NCI-H2107 (cell line): ENCODE measurements at places on chromosomes 1 and 21.

DNA sequence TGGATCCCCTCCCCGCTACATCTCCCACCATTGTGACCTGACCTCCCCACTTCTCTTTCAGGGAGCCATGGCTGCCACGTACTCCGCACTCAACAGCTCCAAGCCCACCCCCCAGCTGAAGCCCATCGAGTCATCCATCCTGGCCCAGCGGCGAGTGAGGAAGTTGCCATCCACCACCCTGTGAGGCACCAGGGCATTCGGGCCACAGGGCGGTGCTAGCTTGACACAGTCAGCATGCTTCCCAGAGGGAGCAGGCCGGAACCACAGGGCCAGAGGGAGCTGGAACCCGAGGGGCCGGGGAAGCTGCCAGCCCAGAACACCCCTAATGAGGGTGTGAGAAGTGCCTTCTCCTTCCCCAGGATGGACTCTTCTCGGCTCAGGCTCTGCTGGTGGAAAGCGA is 44.5 kb downstream of the RPS6KA1 start:
- DNase-seq = no peak

- DNase-seq = peak; percentile 89
These were observed 6.0 kb downstream of the TRIT1 start for GRCh38 chr1:39877231-39877778.

DNA sequence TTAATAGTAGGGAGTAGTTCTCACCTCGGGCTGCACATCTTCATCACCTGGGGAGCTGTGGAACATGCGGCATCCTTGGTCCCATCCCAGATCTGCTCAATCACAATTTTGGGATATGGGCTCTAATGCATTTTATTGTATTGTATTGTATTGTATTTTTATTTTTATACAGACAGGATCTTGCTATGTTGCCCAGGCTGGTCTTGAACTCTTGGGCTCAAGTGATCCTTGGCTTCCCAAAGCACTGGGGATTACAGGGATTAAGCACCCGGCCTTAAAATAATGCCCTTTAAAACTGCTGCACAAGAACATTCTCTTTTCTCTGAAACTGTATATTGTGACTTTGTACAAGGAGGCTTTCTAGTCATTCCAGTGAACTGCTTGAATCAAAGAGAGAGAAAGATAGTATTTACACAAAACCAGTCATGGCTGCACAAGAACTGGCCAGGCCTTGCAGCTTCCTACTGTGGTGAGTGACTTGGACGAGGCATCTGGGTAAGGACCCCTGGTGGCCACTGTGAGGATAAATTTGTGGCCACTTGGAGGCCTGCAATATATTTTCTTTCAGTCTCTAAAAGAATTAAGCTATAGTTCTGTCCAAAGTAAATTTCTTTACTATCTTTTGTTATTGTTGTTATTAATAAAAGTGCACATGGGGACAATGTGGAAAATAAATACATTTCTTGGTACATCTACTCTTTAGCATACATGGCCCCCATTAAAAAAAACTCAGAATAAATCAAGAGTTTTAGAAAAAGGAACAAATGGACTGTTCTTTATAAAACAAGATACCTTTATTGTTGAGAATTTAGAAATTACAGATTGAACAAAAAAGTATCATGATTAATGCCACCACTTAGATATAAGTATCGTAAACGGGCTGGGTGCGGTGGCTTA is 48.0 kb downstream of the TBCE start:
- peak; percentile 19 for DNase-seq

DNA sequence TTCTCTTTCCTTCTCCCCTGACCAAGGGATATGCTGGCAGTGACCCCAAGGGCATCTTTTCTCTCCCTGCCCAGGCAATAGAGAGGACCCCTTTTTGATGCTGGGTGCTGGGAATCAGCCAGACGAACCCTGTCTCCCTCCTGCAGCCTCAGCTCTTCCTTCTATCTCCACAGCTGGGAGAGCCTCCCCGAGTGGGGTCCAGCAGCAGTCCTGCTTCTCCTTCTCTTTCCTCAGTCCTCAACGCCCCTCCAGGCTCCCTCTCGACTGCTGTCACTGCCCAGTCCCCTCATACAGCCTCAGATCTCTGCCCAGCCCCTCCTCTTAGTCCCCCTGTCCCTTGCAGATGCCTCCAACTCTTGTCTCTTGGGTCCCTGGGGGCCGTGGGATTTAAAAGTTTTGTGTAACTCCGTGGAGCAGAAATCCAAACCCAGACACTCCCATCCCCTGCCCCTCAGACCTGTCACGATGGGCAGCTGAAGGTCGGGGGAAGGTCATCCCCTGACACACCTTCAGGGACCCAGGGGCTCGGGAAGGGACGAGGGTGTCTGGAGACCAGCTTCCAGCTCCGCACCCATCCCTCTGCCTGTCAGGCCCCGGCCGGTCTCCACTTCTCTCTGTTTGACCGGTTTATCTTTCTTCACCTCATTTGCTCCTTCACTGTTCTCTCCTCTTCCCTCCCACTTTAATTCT is 5.8 kb upstream of the ETV3L start:
- no peak for DNase-seq

DNA sequence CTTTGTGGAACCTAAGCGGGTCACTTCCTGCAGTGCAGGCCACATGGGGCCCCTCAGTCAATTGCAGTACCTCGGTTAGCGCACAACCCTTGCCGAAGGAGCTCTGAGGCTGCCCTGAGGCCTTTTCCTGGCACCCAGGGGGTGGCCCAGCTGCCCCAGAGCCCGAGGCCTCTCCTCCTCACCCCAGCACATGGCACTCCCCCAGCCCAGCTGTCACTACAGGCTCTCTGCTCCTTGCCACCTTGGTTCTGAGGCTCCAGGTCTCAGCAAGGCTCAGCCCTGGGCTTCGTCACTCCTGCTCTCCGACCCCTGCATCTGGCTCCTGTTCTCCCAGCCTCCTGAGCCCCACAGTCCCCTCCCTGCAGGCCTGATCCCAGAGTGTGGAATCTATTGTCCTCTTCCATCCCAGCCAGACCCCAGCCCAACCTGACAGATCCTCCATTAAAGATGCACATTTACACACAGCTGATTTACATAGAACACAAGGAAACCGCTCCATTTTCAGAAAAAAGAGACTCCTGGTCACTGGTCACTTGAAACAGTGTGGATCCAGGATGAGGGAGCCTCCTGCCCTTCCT is 192.8 kb upstream of the POU3F1 start:
- DNase-seq = no peak

- peak; percentile 90 for DNase-seq
These were observed 4.6 kb downstream of the KLHDC8A start for GRCh38 chr1:205351984-205352713.

DNA sequence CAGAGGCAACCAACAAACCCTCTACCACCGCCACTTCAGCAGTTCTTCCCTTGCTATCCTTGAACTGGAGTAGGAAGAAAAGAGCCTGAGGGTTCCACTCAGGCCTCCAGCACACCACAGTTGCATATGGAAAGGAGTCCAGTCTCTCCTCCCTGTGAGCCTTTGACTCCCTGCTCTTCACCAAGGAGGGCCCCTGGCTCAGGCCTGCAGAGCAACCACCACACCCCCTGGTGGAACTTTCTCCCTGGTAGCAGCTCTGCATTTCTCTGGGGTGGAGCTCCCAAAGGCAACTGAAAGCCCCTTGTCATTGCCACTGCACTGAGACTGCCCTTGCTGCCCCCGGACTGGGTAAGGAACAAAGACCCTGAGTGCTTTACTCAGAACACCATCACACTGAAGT is 1021.5 kb upstream of the ADGRL2 start:
- DNase-seq = no peak

GRCh38 chr1:47911892-47912291 is 85.3 kb downstream of the TRABD2B start:
- no peak for DNase-seq

DNA sequence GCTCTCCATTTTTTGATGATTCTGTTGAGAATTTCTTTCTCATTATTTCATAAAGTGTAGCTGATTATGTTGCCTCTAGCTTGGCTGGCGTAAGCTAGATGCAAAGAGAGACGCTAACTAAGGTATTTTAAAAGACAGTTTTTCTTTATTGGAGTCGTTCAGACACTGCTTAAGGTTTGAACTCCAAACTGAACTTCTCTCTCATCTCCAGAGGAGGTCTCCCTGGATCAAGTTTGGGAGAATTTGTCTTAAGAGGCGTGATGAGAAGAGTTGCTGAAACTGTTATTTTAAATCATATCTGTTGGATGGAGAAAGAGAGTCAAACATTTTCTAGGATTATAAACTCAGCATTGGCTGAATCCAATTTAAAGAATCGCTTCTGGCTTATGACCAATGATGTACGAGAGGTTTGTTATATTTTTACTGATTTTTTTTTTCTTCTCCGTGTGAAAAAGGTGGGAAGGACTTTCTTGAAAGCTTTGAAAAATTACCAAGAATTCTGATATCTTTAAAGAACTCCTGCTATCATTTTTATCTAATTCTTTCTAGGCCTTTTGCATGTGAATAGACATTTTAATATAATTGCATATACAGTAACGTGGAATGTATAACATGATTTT is 34.0 kb downstream of the MAP3K7CL start:
- DNase-seq = peak; percentile 26

GRCh38 chr1:107262467-107263286 is 121.8 kb downstream of the NTNG1 start:
- no peak for DNase-seq

DNA sequence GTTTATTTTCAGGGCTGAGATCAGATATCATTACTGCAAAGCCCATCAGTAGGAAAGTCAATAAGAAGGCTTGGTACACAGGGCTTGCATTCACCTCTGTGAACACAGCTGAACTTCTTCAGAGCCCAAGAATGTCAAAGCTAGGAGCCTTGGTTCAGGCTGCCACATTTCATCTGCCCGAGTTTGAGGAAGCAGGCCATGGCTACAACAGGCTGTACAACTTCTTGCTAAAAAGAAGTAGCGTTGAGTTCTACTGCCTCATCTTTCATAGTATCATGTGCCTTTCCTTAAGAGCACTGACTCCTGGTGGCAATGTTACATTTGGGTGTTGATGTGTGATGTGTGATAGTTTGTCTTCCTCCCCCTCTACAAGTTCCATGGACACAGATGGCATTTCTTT is 10.1 kb downstream of the C1orf162 start:
- no peak for DNase-seq

DNA sequence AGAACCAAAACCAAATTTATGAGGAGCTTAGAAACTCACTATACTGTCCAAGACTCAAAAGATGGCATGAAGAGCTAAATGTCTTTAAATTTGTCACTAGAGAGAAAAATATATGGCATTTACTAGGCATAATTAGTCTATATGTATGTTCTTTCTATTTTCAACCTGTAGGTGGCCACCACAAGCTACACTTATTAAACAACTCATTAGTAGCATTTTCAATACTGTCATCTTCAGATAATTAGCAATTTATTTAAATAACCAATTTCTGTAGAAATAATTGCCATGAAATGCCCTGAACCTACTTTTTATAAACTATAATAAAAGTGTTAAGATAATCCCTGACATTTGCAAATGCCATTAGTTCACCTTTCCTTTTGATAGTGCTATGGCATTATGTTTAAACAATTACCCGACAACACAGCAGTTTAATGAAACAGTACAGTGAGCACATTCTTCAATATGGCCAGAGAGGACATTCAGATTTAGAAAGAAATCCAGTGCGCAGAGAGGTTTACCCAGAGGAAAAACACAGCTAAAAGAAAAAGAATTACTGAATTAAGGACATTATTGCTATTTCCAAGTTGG is 522.5 kb downstream of the PTBP2 start:
- DNase-seq = no peak

- DNase-seq = no peak
These were observed 70.7 kb downstream of the KCNJ6 start for GRCh38 chr21:37845535-37845934.

DNA sequence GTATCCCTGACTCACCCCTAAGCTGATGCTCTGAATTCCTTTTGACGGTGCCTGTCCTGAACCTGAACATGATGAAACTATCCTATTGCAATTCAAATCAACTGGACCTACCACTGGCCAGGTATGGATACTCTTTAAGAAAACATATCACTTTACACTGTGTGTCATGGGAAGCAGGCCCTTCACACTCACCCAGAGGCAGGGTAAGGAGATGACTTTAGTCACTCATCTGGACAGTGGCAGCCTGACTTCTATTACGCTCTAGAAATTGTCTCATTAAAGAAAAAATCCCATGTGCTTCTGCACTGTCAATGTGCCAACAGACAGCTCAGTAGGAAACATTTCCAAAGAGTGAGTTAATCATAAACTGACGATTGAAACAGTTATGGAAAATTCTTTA is 94.3 kb downstream of the VAV3 start:
- DNase-seq = no peak

- DNase-seq = no peak
These were observed 246.4 kb upstream of the PTBP2 start for GRCh38 chr1:96474985-96475743.

GRCh38 chr1:234838820-234839219 is 228.8 kb upstream of the IRF2BP2 start:
- no peak for DNase-seq

GRCh38 chr1:61426254-61426653 is 298.7 kb downstream of the TM2D1 start:
- DNase-seq = no peak

- no peak for DNase-seq
These were observed 7.4 kb downstream of the KYAT3 start for GRCh38 chr1:88985032-88985431.

GRCh38 chr1:207067665-207068064 is 14.6 kb downstream of the PFKFB2 start:
- DNase-seq = no peak

- no peak for DNase-seq
These were observed 73.4 kb upstream of the PROX1 start for GRCh38 chr1:213914392-213914791.

GRCh38 chr1:232108598-232108997 is 482.0 kb downstream of the DISC1 start:
- no peak for DNase-seq

DNA sequence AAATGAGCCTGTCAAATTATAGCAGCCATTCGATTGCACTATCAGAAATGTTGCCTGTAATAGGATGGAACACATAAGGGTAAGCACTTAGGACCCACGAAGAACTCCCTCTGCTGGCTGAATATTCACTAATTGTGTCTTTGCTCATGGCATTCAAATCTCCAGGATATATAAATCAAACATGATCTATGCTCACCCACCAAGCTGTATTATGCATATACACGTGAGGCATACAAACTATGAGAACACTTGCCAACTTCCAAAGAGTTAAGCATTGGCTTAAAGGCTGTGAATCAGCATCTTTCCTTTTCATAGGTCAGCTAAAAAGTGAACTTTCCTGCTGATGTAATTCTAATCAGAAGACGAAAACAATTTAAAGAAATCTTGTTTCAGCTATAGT is 34.5 kb downstream of the TMPRSS15 start:
- DNase-seq = no peak

DNA sequence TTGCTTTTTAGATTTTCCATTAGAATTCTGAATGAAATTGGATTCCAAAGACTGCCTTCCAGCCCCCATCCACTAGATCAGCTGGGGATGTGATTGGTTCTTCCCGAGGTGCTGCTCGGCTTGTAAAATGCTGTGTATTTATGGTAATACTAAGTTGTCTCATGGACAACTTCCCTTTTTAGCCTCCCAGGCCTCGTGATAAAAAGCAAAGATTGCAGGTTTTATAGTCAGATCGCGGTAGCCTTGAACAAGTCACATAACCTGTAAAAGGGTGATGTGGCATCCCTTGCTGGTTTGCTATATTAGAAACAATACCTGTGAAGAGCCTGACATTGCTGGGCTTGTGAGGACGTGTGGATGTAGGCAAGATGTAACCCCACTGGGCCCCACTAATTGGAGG is 10.4 kb downstream of the MUL1 start:
- no peak for DNase-seq

- no peak for DNase-seq
These were observed 229.5 kb downstream of the PAPPA2 start for GRCh38 chr1:176692431-176692830.

- no peak for DNase-seq
These were observed 5.2 kb downstream of the TTC22 start for GRCh38 chr1:54795841-54796468.
